Anterior cingulate cortex (tissue), 58 donors: ENCODE measurements at places on chromosomes 3 and 15.

GRCh38 chr15:74263466-74263865, 27.3 kb downstream of the CCDC33 start:
- DNase-seq = no peak

GRCh38 chr3:106813742-106814141, 563.5 kb upstream of the CCDC54 start:
- no peak for DNase-seq

- no peak for DNase-seq
These were observed 612 bp upstream of the C15orf40 start for GRCh38 chr15:83012076-83012426.

DNA sequence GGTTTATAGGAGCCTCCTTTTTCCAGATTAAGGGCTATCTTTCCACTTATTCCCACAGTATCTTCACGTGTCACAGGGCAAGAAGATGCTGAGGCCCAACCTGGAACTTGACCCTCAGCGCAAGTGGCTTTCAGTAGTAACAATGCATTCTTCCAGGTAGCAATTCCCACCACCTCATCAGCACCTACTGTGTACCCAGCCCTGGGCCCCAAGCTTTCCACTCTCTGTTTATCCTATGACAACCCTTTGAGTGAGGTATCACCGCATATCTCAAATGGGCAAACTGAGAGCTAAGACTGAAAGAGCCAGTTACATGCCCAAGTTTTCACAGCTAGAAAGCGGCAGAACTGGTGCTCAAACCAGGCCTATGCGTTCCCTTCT, 88.2 kb downstream of the CPN2 start:
- DNase-seq = no peak

GRCh38 chr3:43001556-43002121, 22.5 kb downstream of the GASK1A start:
- no peak for DNase-seq

- DNase-seq = no peak
These were observed 79.8 kb downstream of the RFTN1 start for GRCh38 chr3:16433701-16434151.

DNA sequence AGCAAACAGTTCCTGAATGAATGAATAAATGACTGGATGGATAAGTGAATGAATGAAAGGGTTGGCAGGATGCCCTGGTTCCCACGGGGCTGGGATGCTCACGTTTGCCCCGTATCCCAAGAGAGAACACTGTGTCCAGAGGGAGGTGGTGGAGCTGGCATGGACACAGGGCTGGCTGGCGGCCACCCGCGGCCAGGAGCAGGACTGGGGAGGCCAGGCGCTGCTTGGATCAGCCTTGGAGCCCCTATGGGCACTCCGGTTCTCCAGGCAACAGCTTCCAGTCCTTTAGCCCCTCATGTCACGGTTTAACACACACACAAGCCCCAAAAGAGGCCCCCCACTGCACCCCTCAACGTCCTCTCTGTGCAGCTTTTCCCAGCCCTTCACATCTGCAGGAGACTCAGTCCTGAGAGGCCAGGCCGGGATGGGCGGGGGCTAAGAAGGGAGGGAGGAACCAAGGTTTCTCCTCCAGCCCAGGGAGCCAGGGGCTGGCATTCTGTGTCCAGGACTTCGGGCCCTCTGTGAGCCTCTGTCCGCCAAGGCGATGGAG, 86.0 kb upstream of the ALDH1L1 start:
- peak; percentile 40 for DNase-seq

- DNase-seq = no peak
These were observed 159.6 kb downstream of the GHSR start for GRCh38 chr3:172288651-172289050.

GRCh38 chr3:150428562-150428961, 20.5 kb downstream of the TSC22D2 start:
- no peak for DNase-seq

DNA sequence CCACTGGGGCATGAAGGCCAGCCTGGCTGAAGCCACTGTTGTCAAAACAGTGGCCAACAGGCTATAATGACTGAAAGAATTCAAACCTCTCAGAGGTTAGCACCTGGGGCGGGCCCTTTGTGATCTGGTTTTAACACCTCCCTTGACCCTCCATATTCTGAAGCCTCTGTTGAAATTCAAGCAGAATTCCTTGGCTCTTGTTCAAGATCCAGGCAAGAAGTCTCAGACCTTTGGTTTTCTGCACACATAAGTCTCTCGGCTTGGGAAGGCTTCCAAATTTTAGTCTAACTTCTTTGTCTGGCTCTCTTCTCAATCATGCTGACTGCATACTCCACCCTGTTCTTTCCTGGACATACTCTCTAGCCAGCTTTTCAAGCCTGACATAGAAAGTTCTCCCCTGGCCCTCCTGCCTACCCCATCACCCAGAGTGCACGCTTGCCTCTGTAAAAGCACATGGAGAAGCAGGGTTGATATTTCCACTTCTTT, 144.5 kb downstream of the PDZRN3 start:
- DNase-seq = no peak

DNA sequence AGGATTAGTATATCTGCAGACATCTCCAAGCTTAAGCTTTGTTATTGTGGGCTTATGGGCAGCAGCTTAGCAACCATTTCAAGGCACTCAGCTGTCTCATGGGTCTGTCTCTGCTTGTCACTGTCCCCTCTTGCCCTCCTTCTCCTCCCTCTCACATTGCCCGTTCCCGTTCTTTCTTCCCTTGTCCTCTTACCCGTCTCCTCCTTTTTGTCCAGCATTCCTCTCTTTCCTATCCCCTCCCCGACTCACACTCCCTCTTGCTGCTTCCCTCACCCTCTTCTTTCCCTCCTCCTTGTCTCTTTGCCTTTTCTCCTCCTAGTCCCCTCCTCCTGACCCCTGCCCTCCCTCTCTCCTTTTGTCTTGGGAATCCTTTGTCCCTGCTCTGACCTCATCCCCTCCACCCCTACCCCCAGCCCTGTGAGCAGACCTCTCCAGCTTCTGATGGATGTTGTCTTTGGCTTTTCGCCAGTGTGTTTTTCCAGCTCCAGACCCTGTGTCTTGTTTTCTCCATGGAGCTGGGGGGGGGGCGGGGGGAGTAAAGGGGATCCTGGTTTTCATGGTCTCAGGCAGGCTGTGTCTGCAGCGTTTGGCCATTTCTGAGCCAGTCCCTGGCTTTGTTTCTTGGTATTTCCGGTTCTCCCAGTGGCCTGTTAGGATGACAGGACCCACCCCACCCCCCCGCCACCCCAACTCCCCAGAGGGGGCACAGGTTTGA, 47.9 kb upstream of the TRAK1 start:
- DNase-seq = no peak

DNA sequence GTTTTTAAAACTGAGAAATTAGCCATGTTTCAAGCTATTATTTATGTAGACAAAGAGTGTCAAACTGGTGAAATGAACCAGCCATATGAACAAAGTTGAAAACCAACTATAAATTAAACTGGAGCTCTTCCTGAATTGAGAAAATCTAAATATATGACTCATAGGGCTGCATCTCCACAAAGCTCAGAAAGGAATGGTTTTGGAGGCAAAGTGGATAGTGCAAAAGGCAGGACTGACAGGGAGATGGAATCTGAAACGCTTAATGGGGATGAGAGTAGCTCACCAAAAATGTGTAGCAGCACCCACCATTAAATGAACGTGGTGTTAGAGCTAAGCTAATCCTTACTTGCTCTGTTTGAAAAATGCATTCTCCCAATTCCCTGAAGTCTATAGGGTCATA, 1066.0 kb downstream of the AGBL1 start:
- DNase-seq = no peak
